ENCODE measurements at places on chromosomes 12 and 14.

DNA sequence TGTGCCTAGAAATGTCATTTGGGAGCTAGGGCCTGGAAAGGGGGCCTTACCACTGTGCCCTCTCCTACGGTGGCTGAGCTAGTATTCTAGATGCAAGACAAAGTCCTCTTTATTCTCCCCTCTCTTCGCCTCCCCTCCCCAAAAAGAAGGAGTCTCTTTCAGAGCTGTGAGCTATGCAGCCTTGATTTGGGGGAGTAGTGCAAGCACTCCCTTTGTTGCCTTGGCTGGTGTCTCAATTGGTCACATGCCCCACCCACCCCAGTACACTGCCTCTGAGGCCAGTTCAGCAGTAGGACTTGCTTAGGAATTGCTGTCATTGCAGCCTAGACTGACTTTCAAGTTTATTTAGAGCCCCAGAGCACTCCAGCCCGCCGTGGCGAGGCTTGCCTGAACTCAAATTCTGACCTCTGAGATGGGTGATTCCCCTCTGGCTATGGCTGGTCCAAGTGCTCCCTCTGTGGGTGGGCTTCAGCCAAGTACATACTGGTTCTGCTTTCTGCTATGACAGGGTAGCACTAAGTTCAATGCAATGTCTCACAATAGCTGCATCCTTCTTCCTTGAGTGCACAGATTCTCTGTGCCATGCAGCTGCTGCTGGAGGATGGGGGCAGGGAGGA lies 37.0 kb upstream of the FBXO33 start:
- DNase-seq = no peak

- no peak for DNase-seq
Measured at GRCh38 chr12:83015390-83016217, 328.9 kb downstream of the TMTC2 start.

DNA sequence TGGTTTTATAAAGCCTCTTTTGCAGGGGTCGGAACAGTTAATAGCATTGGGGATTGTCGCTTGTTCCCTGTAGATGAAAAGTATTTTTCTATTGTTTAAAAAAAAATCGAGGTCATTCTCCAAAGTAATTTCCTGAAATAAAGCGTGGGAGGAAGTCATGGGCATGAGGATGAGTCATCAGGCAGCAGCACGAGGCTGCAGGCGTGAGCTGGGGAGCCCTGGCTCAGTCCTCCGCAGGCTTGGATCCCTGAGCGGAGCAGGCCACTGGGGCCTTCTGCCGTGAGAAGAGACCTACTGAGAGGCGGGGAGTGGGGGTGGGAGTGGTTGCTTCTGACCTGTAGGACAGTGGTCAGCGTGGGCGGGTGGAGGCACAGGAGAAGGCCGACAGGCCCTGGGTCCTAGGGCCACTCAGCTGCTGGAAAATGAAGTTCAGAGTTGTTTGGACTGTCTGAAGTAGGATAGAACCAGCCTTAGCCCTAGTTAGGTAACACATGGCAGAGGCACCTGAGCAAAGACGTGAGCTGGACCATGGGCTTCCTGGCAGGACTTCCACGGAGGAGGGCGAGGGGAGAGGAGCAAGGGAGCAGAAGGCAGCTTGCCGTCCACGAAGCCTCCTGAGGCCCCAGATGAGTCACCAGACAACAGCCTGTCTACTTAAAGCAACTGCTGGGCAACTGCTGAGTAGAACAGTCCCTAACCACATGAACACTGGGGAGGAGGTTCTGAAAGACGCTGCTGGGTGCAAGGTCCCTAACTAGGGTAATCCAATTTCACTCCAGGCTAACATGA lies 21.1 kb upstream of the LGALS3 start:
- DNase-seq = no peak

GRCh38 chr12:41634091-41634490 lies 446.0 kb downstream of the PDZRN4 start:
- DNase-seq = no peak

GRCh38 chr14:69238883-69239282 lies 21.1 kb upstream of the GALNT16 start:
- no peak for DNase-seq

GRCh38 chr14:64680714-64681065 lies 23.5 kb upstream of the PLEKHG3 start:
- no peak for DNase-seq

- no peak for DNase-seq
Measured at GRCh38 chr14:76277586-76278130, 98.3 kb upstream of the ESRRB start.
